SW 1271 (cell line): ENCODE measurements at places on chromosomes 13 and 19.

- DNase-seq = no peak
Measured at GRCh38 chr13:93080587-93080986, 146.0 kb upstream of the GPC6 start.

- DNase-seq = no peak
Measured at GRCh38 chr19:492091-492531, 4.2 kb upstream of the MADCAM1 start.

GRCh38 chr19:51256155-51256625, 5.3 kb downstream of the SIGLECL1 start:
- DNase-seq = no peak

DNA sequence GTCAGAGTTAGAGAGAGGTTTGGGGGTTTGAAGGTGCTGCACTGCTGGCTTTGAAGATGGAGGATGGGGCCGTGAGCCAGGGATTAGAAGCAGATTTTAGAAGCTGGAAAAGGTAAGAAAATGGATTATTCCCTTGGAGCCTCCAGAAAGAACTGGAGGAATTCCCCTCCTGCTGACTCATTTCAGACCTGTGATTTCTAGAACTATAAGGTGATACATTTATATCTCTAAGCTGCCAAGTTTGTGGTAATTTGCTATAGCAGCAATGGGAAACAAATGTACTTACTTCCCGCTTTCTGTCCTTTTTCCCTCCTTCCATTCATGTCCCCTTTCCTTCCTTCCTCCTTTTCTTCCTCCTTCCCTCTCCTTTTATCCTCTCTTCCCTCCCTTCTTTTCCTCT, 78.5 kb upstream of the PCDH8 start:
- DNase-seq = no peak

DNA sequence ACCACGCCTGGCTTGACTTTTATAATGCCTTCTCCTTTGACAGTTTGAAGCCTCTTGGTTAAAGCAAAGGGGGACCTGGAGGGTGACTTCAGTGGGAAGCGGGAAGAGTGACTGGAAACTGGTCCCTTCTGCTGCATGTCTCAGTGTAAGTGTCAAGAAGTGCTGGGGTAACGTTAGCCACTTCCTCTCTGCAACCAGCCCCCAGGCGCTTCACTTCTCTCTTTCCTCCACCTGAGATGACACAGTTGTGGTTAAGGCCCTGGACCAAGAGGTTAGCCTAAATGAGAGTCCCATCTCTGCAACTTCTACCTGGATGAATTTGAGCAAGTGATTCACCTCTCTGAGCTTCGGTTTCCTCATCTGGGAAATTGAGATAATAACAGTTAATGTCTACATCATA, 16.3 kb downstream of the LEUTX start:
- no peak for DNase-seq

GRCh38 chr13:112643759-112644459, 45.9 kb upstream of the ATP11A start:
- DNase-seq = no peak

DNA sequence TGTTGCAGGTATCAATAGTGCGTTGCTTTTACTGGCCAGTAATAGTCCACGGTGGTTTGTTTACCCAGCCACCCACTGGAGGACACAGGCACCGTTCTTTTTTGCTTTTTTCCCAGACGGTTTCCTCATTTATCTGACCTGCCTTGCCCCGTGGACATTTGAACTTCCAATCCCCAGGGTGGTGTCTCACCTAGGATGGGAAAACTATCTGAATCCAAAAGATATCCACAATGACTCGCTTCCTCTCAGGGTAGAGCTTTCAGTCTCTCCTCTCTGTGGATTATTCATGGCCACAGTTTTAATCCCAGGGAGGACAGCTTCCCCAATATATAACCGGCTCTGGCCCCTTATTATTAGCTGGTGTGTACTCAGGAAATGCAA, 170.8 kb downstream of the FOXO1 start:
- no peak for DNase-seq

DNA sequence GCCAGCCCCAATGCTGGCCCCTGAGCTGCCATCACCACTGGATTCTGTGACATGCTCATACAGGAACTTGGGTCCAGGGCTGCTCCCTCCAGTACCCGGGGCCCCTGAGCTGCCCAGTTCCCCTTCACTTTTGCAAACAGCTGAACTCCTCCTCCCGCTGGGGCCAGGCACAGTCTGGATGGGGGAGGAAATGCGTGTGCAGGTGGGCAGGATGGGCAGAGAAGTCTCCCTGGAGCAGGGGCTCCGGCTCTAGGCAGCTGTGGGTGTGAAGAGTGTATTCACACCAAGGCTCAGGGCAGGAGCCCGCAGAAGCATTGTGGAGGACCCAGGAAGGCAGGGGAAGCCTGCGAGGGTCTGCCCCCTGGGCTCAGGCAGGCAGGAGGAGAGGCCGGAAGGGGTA, 12.4 kb downstream of the POP4 start:
- no peak for DNase-seq

DNA sequence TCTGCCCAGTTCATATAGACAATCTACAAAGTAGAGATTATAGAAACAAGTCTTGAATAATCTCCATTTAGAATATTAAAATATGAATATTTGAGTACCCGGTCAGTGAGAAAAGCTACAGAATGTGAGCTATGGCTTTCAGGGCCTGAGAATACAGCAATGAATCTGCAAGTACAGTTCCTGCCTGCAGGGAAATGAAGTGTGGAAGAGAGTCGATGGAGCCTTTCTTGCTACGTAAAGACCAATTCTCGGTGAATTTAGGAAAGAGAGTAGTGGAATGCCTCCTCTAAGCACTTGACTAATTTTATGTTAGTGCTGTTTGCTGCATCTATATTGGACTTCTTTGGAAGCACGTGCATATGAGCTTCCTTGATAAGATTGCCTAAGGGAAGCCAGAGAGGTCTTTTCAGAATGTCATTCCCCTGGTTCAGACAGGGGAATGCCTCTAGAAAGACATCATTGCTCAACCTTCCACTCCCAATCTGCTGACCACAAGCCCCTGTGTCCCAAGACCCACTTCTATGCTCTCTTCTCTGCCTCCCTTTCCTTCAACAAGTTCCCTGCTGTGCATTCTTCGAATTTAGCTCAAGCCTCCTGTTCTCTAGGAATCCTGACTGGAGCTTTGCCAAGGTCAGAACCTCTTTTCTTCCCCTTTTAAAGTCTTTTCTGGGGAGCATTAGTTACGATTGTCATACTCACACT, 41.9 kb downstream of the GPC6 start:
- DNase-seq = no peak

- DNase-seq = no peak
Measured at GRCh38 chr19:246551-246950, 44.7 kb downstream of the PLPP2 start.

DNA sequence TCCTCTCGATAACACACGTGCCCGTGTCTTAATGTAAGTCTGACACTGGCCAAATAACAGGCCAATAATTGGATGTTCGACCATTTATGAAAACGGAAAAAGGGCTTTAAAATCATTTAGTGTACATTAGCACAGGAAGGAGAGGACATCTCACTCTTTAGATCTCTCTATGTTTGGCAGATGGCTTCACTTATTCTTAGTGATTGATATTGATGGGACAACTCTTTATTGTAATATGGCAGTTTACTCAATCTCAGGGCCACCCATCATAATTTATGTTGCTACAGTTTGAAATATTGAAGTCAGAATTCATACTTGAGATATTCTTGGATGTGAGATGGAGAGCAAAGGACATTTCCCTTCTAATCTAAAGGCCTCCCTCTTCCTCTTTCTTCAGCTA, 430.7 kb upstream of the ARGLU1 start:
- DNase-seq = no peak

- DNase-seq = no peak
Measured at GRCh38 chr19:1158885-1159448, 15.1 kb downstream of the SBNO2 start.

GRCh38 chr19:39327363-39328045, 6.8 kb upstream of the LRFN1 start:
- no peak for DNase-seq

DNA sequence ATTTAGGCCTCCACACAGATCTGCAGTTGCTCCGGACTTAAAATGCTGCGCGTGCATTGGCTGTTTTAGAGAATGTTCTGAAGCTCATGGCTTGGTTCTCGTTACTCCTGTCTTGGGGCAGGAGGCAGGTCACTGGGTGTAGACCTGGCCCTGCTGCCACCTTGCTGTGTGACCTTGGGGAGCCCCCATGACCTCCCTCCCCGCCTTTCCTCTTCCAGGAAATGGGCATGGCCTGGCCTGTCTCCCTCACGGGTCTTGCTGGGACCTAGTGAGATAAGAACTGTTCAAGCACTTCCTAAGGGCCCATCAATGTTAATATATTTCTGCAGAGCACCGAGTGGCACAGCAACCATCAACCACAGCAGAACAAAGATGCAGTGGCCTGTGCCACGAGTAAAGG, 49.4 kb downstream of the KLF2 start:
- no peak for DNase-seq

GRCh38 chr13:60369242-60369641, 27.8 kb upstream of the TDRD3 start:
- DNase-seq = peak; percentile 4

DNA sequence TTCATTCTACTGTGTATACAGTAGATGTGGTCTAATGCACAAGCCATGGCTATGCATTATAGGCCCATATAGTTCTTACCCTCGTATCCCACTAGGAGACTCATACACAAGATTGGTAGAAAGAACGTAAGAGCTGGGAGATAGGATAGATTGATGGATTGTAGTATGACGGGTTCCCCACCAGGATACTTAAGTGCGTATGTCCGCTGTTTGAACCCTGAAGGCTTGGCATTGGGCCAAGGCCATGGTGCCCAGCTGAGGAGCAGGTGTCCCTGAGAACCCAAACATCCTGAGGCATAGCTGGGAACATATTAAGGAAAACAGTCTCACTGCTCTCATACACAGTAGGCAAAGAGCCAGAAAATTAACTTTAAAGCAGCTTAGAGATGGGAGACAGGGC, 617.5 kb upstream of the KLF12 start:
- no peak for DNase-seq

DNA sequence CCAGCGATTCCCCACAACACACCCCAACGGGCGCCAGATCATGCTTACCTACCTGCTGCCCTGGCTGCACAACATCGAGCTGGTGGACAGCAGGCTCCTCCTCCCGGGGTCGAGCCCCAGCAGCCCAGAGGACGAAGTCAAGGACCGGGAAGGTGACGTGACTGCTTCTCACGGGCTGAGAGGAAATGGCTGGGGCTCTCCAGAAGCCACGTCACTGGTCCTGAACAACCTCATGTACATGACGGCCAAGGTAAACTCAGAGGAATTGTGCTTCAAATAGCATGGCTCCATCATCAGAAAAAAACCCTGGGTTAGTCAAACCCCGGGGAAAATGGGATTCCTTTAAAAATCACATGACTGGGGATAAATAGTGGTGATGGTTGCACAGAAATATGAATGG, 106.3 kb downstream of the ZAR1L start:
- no peak for DNase-seq

DNA sequence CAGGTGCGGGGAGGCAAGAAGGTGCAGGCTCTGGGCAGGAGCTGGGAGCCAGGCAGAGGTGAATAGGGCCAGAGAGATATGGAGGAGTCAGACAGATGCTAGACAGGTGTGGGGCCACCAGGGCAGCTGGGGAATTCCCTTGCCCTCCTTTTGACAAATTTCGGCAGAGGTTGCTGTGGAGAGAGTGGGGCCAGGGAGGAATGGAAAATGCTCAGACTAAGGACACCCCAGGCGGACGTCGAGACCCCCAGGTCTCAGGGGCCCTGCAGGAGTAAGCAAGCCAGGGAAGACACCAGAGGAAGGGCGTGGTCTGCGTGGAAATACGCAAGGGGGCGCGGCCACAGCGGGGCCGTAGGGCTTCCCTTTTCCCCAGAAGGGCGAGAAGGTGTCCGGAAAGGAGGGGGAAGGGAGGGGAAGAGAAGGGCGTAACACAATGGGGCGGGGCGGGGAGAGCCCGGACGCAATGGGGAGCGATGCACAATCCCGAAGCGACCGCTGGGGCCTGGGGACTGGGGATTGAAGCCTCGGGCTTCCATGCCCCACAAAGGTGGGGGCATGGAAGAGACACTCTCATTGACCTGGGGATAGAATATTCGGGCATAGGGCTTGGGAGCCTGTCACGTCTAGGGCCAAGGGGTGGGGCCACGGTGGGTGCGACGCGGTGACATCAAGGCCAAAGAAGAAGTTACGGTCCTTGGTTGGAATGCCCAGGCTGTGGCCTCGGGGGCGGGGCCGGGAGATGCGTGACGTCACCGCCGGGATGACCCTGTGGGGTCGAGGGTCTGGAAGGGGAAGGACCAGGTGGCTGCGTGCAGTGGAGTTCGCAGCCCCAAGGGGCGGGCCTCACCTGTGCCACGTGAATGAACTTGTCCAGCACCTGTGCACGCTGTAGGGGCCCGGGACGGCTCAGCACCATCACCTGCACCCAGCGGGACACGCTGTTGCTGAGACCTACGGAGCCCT, 8.2 kb downstream of the RASGRP4 start:
- no peak for DNase-seq

- no peak for DNase-seq
Measured at GRCh38 chr19:17420475-17420924, 653 bp downstream of the MVB12A start.

- no peak for DNase-seq
Measured at GRCh38 chr19:35612224-35612558, 344 bp upstream of the HAUS5 start.

DNA sequence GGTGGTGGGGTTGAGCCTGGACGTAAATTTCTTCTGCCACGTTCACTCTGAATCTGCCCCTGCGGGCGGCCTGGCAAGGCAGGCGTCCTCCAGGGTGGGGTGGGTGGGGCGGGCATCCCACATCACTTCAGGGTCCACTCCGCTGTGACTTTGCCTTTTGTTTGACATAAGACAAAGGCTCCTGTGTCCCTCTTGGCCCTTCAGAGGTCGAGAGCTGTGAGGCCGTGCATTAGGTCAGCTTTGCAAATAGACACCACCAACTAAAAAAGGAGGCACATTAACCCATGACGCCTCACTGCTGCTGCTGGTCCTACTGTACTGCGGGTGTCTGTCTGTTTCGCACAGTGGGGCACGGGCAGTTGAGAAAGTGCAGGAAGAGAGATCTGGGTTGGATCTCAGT, 10.5 kb upstream of the ZNF536 start:
- DNase-seq = no peak

GRCh38 chr13:114142640-114143490, 10.4 kb upstream of the RASA3 start:
- no peak for DNase-seq

GRCh38 chr19:16351133-16351809, 26.6 kb downstream of the KLF2 start:
- DNase-seq = no peak

GRCh38 chr13:97658556-97658955, 224.6 kb downstream of the RAP2A start:
- DNase-seq = no peak

DNA sequence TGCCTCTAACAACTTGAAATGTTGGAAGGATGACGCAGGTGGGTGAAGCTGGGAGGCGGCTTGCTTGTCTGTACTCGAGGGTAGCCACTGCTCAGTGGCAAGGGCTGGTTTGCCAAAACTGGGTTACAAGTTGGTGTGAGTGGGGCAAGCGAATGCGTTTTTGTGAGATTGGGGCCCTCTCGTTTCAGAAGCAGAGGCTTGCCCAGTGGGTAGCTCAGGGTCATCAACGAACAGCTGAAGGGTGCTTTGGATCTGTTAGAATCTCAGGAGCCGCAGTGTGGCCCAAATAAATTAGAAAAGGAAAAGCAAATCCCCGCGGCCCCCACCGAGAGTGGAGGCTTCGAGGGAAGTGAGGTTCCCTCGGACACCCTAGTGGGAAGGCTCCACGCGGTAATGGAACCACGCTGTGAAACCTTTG, 7.3 kb downstream of the ATP4B start:
- DNase-seq = no peak

GRCh38 chr13:101700598-101700997, 248.1 kb downstream of the ITGBL1 start:
- DNase-seq = no peak
